ENCODE measurements at places on chromosomes 4 and X. TPM values are rescaled to one million over a fixed set of nuclear protein-coding genes. Genes with fewer than 3 reads are reported as not detected.

Gene CLDN2
- polyA plus RNA-seq, result 0.05 TPM

Gene PLP1
- polyA plus RNA-seq, result 25.9 TPM

Gene RAB33A
- 11.3 TPM for polyA plus RNA-seq

Gene GABRB1
- 1.00 TPM for polyA plus RNA-seq

Gene HPGD
- 0.18 TPM for polyA plus RNA-seq

Gene RADX
- 0.61 TPM for polyA plus RNA-seq

Gene GNRHR
- polyA plus RNA-seq, result not detected

Gene RTL9
- polyA plus RNA-seq, result 0.20 TPM

Gene GIMD1
- not detected for polyA plus RNA-seq

Gene FAM47C
- not detected for polyA plus RNA-seq
